NCI-H146 (cell line): ENCODE measurements at places on chromosomes 3 and 15.

GRCh38 chr3:119967353-119968006, 126.8 kb downstream of the GSK3B start:
- DNase-seq = no peak

DNA sequence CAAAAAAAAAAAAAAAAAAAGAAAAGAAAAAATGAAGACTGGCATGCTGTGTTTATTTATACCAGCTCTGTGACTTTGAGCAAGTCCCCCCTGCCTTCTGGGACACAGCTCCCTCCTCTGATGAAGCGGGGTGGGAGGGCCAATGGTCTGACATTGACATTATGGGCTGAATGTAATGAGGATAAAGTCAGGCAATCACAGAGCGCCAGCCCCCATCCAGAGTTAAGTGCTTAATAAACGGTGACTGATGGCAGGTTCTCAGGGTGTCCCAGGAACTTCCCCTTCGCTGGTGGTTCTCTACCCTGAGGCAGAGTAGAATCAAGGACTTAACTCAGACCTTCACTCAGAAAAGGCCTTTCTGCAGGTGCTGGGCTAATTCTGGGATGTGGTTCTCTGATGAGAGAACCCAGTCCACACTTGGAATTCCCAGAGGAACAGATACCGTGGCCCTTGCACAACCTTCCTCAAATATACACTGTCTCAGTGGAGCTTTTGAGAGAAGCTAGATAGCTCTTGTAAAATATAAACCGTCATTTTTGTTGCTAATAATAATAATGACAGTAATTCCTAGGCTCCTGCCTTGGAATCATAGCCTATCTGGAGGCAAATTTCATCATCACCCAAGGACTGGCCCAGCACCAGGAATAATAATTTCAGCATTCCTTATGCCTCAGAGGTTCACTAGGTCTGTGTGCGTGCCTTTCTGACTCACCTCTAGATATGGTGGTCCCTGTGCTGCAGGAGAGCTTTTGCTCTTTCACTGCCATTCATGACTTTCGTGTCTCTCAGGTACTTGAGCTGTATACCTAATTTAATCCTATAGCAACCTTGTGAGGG, 115.8 kb downstream of the RPLP1 start:
- DNase-seq = no peak

DNA sequence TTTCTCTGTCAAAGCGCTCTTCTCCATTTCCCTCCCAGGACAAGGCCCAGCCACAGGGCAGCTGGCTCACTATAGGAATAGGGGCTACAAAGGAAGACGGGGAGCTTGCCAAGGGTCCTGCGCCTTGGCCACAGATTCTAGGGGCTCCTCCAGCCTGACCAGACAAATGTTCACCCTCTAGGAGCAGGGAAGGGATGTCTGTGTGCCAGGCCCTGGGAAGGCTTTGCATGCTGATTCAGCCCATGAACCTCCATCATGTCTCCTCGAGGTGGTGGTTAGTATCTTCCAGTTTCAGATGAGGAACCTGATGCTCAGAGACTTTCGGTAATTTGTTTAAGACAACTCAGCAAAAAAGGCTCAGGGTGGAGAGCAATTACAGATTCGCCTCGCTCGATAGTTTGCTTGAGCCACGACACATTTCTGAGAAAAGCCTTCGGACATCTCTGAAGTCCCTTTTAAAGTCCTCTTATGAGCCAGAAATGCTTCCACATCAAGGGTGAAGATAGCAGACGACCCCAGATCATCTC, 110.0 kb downstream of the XXYLT1 start:
- DNase-seq = no peak

DNA sequence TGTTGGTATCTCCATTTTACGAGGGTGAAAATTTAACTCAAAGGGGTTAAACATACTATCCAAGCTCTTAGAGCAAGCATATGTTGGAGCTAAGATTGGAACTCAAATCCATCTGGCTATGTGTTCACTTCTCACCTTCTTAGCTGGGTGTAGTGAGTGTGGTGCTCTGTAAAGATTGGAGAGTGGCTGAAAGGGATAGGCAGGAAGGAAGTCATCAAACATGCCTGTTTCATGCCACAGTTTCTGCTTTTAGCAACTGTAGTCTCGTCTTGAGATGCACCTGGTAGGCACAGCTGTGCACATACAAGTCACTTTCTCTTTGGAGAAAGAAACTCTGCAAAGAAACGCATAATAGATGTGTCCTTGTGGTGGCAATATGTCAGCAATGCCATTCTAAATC, 189.1 kb upstream of the MDFIC2 start:
- DNase-seq = no peak

DNA sequence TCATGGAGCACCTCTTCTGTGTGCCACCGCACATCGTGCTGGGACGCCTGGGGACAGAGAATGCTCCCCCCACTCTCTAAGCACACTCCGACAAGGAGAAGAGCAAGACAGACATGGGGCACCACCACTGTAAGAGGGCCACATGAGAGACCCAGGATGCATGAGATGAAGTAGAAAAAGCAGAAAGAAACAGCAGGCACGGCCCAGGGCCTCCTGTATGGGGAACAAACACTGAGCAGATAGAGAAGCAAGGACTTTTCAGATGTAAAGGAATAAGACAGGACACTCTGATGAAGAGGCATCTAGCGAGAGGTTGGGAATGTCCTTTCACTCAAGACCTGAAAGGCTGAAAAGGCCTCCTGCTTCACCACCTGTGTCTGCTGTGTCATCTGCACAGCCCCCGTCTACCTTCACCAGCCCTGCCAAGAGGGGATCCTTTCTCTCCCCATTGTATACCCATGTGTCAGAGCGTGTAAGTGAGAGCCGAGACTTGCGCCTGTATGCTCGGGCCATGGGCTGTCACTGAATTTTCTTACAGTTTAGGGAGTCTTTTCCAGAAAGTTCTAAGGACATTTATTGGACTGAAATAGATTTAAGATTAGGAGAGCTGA, 125.6 kb downstream of the LRRK1 start:
- no peak for DNase-seq

- DNase-seq = peak; percentile 74
Measured at GRCh38 chr15:31488437-31489204, 162.0 kb downstream of the KLF13 start.

DNA sequence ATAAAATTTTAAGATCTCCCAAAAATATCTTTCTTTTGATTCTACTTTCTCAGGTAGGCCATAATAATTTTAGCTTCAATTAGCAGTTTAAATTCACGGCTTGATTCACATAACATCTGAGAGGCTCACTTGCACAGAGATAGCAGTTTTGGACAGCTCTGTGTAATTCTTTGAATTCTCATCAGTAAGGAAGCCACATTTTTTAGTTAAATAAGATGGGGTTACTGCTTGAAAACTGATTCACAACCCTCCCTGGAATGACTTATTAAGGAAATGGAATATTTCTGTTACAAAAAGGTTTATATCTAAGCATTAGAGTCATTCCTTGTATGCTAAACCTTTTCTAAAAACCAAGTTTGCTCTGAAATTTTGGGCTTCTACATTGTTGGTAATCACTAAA, 212.7 kb downstream of the ALCAM start:
- no peak for DNase-seq

GRCh38 chr15:85589851-85590250, 204.9 kb downstream of the KLHL25 start:
- no peak for DNase-seq

GRCh38 chr3:184175506-184175905, 851 bp downstream of the AP2M1 start:
- DNase-seq = peak; percentile 22

DNA sequence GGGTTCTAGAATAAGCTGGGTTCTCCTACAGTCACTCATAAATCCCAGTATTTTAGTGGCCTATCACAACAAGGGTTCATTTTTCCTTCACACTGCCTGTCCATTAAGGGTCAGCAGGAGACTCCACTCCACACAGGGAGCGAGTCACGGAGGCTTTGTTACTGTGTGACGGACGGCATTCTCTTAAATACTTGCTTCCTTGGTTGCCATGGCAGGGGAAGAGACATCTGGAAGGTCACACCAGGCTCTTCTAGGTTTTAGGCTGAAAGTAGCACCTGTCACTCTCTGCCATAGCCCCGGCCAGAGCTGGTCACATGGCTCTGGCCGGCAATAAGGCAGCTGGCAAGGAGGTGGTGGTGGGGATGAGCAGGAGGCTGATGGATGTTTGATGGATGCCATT, 89.4 kb upstream of the ANKRD34C start:
- DNase-seq = no peak

- DNase-seq = no peak
Measured at GRCh38 chr3:160009525-160009924, 20.9 kb downstream of the IL12A start.

- no peak for DNase-seq
Measured at GRCh38 chr3:102105193-102105592, 255.9 kb downstream of the NFKBIZ start.

DNA sequence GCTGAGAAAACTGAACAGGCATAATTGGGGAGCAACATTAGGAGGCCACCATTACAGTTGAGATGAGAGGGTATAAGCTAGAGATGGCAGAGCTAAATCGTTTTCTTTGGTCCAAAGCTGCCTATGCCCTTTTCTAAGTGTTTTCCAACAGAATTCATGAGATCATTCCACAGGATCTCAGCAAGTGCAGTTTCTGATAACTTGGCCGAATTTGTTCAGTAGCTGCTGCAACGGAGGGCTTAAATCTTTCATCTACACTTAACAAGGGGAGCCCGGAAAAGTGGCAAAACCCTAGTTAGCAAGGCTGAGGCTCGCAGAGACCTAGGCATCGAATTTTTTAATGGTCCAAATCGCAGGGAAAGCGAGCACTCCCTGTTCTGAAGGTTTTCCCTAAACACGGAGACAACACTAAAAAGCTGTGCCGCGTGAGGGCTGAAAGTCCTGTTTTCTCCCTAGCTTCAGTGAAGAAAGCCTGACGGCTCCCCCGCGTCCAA, 531 bp upstream of the BLOC1S6 start:
- no peak for DNase-seq

DNA sequence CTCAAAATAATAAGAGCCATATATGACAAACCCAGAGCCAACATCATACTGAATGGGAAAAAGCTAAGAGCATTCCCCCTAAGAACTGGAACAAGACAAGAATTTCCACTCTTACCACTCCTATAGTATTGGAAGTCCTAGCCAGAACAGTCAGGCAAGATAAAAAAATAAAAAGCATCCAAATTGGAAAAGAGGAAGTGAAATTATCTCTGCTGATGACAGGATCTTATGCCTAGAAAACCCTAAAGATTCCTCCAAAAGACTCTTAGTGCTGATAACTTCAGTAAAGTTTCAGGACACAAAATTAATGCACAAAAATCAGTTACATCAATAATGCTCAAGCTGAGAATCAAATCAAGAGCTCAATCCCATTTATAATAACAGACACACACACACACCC, 45.9 kb upstream of the SLC2A2 start:
- DNase-seq = no peak

DNA sequence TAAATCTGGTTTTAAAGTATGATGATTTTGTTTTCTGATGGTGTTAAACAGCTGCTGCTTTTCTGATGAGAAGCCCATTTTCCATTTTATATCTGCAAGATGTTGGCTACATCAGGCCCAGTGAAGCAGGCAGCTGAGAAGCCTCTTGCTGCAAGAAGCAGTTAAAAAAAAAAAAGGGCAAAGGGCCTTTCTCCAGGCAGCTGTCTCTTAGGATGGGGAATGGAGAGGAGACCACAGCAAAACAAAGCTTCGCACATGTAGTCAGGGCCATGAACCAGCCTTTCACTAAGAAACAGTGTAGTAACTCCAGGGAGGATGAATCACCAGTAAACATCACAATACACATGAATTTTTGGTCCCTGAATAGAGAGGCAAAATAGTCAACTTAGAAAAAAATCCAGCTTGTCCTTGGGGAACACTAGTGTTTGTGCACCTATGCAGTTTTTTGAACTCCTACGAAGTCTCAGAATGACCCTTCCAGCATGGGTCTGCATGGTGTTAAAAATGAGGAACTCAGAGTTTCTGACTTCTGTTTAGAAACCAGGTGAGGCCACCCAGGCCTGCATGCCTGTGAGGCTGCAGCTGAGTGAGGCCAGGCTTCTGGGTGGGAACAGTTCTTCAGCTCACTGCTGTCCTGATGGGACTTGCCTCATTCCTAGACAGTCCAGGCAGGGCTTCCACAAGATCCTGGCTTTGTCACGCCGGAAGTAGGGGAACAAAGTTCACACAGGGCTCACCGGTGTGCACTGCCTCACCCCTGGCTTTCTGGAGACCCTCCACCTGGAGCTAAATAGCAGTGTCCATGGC, 518.7 kb downstream of the MCTP2 start:
- DNase-seq = no peak

DNA sequence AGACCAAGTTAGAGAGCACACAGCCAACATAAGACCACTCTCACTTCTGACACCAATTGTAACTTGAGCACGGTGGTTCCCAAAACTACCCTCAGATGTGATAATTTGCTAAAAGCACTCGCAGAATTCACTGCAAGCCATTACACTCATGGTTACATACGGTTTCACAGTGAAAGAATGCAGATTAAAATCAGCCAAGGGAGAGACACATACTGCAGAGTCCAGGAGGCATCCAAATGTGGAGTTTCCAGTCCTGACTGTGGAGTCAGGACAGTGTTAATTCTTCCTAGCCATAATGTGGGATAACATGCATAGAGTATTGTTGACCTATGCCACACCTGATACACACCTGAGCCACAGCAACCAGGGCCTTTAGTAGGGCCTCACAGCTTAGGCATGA, 956.4 kb downstream of the NTRK3 start:
- no peak for DNase-seq

DNA sequence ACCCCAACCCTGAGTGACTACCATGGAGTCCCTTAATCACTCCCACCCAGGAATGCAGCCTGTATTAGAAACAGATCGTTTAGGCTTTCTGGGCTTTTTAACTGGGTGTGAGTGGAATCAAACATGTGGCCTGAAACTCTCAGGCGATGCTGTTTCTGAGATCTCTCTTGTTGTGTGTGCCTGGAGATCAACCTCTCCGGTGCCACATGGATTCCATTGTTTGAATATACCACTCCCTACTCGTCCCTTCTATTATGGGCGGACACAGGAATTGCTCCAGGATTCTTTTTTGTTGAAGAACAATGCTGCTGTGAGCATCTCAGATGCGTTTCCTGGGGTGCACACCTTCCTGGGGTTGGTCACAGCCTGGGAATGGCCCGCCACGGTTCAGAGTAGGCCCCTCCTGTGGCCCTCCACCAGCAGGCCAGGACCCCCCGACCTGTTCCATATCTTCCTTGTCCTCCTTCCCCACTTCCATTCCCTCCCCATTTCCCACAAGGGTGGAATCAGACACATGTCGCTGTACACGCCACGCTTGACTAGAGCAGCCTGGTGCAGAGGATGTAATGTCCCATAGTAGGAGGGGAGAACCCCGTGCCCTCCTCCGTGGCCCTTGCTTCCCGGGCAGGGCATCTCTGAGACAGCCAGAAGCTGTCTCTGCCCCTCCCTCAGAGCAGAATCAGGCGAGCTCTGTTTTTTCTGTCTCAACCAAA, 36.4 kb upstream of the PRR23E start:
- peak; percentile 81 for DNase-seq

DNA sequence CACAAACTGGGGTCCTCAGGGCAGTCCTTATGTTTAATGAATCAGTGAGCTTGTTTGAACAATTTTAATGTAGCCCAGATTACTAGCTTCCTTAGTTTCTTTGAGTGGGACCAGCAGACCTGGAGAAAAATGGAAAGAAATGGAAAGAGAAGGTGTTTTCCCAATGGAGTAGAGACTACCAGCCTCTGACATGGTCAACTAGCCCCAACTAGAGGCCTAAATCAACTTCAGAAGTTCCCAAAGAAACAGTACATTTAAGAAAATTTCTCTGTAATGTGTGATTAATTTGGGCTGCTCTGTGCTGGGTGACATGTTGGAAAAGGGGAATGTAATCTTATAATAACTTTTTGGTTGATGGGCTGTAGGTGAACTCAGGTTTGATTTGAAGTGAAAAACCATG, 310.9 kb downstream of the MFSD1 start:
- no peak for DNase-seq
